ENCODE measurements at places on chromosomes 7 and 10.

GRCh38 chr10:104246976-104247375 is 7.7 kb upstream of the GSTO1 start:
- DNase-seq: no peak

DNA sequence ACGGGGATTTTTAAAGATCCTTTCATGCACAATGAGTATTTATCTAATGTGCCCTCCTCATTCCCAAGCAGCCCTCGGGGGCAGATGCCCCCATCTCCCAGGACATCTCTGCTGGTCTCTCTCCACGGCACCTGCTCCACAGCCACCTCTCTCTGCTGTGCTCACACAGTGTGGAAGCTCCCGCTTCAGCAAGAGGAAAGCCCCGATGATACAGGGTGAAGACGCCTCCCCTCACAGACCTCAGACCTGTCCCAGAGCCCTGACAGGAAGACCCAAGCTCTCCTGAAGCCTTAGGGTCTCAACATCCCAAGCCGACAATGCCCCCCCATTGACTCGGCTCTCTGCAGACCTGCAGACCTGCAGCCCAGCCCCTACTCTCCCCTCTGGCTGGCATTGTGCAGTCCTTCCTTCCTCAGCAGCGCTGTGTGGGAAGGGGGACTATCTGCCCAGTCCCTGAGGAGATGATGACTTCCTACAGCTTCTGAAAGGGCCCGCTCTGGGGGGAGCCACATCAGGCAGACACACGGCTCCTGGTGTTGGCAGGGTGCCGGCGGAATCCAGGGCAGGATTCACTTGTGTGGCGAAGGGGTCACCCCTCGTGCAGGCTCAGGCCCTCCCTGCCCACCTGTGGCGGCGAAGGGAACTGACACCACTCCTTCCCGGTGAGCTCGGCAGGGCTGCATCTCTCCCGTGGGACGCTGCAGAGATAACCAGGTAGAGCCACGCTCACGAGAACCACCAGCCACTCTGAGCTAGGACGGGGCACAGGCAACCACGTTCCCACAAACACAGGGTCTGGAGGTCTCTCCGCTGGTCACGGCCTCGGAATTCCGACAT is 61.8 kb downstream of the PTPRN2 start:
- DNase-seq: no peak

GRCh38 chr7:45122975-45123860 is 11.7 kb upstream of the TBRG4 start:
- no peak for DNase-seq

DNA sequence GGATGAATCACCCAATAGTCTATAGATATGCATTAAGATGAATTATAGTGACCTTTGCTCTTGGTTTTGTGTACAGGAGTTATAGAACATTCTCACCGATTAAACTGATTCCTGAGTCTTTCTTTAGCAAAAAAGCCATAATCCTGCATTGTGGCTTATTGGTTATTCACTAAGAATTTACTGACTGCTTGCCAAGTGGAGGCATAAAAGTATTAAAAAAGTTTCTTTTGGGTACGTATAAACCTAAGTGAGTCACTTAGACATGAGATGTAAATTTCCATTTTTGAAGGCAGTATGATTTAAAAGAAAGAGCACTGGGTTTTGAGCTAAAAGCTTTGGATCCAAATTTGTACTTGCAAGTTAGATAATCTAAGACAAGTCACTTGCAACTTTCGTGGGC is 100.7 kb downstream of the CDK6 start:
- DNase-seq: no peak

DNA sequence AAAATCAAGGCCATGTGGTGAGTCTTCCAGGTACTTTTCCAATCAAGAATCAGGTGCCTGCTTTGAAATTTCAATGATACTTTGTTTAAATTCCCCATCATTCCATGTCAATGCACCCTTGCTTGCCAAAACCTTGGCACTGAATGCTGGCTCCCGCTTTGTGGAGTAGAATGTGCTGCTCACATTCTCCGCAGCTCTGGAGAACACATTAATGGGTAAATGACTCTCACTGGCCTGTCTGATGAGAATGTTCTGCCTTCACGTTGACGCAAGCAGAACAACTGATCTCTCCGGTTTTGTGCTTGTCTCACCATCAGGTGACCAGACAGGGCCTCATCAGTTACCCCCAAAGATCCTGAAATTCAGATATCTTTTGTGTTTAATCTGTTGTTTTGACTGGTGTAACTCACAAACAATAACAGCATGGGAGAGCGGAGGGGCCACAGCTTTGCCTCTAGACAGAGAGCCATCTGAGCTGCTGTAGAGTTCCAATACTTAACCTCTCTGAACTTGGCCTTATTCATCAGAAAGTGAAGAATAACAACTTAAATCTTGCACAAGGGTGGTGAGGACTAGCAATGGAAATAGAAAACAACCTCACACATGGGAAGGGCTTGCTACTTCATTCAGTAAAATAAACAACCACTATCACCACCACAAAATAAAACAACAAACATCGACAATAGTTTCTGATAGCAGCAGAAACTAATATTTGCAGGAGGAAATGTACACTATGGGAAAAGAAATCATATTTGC is 276.9 kb upstream of the IGFBP3 start:
- no peak for DNase-seq

- no peak for DNase-seq
Measured at GRCh38 chr10:72056113-72056512, 32.2 kb downstream of the SPOCK2 start.

DNA sequence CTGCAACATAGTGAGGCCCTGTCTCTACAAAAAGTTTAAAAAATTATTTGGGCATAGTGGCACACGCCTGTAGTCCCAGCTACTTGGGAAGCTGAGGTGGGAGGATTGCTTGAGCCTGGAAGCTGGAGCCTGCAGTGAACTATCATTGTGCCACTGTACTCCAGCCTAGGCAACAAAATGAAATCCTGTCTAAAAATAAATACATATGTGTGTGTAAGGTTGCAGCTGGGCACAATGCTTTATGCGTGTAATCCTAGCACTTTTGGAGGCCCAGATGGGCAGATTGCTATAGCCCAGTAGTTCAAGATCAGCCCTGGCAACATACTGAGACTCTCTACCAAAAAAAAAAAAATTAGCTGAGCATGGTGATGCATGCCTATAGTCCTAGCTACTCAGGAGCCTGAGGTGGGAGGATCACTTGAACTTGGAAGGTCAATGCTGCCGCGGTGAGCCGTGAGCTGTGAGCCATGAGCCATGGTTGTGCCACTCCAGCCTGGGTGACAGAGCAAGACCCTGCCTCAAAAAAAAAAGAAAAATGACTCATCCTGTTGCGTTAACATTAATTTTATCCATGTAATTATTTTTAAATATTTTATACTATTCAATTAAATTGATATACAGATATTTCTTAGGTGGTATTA is 38.3 kb downstream of the CCAR1 start:
- DNase-seq: no peak

- DNase-seq: no peak
Measured at GRCh38 chr7:71343039-71343438, 211.1 kb downstream of the GALNT17 start.

DNA sequence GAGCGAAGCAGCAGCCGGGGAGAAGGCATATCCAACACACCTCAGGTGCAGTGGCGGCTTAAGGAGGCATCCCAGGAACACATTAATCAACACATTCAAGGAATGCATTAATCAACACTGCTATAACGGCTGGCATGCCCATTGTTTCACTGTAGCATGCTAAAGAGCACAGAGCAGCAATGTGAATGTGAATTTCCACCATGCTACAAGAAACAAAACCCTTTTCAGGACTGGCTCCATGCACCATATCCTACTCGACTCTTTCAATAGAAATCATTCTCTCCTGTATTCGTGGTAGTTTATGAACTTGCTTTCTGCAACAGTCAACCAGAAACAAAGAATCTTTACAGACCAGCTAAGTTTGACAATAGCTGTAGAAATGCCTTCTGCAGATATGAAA is 149.0 kb downstream of the NRCAM start:
- DNase-seq: no peak

DNA sequence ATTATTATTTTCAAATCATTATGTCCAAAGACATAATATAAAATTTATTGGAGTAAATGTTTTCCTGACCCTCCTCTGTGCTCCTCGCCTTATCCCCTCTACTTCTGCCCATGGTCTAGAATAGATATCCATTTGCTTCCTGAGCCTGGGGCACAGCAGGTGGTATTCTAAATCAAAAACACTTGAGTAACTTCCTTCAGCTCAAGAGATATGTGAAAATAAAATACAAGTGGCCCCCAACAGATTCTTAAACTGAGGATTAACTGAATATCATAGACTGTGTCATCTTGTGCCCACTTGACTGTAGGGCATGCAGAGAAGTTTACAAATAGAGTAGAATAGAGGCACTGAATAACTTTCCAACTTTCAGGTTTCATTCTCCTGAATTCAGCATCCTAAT is 59.1 kb downstream of the HGF start:
- no peak for DNase-seq

DNA sequence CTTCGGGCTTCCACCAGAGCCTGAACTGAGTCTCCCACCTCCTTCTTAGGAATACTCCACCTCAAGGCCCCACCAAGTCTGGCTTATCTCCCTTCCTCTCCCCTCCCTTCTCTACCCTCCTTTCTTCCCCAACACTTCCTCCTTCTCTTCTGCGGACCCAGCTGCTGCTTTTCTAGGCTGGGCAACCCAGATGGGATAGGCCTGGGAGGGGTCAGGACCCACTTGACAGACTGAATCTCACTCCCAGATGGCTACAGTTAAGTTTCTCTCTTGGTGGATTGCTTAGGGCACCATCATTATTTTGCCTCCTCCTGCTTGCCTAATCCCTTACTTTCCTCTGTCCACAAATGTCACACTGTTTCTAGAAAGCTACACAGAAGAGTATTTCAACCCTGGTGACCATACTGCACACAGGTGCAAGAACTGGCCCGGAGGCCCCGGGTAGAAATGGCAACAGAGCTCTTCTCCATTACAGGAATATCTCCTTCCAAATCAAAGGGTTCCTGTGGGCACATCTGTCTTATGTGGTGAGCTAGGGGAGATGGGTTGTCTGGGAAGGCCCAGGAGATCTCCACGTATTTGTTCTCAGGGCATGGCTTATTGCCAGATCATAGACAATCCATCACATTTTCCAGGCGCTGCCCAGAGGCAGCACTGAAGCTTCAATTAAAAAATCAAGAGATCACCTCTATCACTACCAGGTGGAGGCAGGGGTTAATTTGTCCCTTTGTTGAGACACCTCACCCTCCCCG is 5.1 kb upstream of the HOXA11 start:
- peak; percentile 27 for DNase-seq

DNA sequence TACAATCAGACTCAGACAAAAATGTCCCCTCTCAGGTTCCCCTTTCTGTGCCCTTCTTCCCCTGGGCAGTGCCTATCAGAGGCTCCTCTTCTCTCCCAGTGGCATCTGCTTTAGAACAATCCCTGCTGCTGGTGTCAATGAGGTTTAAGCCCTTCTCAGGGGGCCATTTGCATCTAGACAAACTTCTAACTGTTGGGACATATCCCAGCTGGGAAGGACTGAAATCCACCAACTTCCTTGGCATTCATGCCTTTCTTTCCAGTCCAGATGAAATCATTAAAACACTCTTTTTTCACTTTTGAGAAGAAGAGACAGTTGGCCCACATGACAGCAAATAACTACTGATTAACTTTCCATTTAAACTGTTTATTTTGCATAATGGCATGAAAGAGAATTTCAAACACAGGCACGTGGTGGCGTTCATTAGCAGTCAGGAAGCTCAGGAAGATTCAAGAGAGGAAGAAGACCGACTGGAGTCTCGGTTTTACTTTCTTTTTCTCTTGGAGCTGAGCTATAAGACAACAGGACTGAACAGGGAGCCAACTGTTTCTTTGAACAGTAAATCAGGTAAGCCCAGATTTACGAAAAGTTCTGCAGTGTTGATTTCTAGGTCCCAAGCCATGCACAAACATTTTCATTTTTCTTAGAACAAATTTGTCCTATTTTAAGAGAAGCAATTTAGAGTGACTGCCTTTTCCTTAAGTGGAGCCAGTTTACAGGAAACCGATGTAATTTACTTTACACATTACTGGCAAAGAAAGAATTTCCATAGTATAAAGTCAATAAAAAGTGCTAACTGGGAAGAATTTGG is at the start of gene GIMAP2:
Gene GIMAP2 (plus strand): TSS at position 488 of the 811 bp plus-strand sequence. CDS start 1,354 bp downstream, outside the sequence.
- peak; percentile 36 for DNase-seq

DNA sequence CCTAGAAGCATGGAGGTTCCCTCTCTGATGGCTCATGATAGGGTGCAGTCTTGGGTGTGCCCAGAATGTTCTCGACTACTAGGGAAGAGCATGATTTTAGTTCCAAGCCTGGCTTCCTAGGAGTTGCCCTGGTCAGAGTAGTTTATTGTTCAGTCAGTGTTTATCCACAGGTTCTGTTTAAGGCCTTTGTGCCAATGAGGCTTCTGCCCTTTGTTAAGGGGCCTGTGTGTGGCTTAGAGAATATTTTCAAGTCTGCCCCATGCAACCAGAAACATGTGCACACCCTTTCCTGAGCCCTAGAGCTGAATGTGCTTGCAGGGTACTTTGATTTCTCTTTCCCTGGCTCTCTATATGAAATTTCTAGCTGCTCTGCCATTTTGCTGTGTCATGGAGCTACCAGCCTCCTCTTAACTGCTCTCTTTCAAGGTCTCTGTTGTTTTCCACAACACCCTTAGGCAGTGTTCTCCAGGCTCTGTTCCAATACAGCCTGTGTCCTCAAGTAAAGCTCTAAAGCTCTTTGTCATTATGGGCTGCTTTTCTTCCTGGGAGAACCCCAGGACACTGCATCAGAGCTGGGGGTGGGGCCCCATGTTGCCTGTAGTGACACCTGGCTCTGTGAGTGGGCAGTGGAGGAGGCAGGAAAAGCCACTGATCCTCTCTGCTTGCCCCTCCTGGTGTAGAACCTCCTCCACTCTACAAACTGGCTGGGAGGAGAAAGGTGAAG is 34.1 kb upstream of the TSPAN33 start:
- DNase-seq: no peak

- no peak for DNase-seq
Measured at GRCh38 chr7:22051886-22052673, 106.4 kb upstream of the CDCA7L start.

DNA sequence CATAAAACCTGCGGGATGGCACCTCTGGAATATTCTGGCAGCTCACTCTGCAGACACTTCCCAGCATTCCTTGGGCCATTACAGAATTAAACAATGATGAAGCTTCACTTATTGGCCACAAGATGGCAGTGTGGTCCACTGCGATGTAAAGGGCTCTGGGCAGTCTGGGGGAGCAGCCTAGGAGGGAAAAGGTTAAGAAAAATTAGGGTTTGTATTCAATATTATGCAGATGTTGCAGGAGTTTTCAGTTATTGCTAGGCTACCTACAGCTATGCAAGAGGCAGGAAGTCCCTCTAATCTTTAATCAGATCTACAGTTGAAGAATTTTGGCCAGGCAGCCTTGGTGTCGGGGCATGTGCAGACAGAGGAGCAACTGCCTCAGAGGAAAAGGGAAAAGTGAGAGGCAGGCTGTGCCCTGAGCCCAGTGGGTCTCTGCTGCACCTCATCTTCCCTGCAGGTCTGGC is 233.2 kb upstream of the PRSS1 start:
- peak; percentile 48 for DNase-seq

GRCh38 chr7:86953653-86954336 is 105.7 kb downstream of the ELAPOR2 start:
- no peak for DNase-seq

GRCh38 chr10:27285093-27285492 is 44.5 kb upstream of the ACBD5 start:
- no peak for DNase-seq

GRCh38 chr7:144517749-144518148 is 114.3 kb upstream of the NOBOX start:
- DNase-seq: no peak

GRCh38 chr10:30437031-30437841 is 3.3 kb downstream of the MAP3K8 start:
- DNase-seq: no peak

All from prostate gland (tissue), 2 donors.